T-helper 22 cell (primary cell): ENCODE measurements at places on chromosomes 11 and 22.

DNA sequence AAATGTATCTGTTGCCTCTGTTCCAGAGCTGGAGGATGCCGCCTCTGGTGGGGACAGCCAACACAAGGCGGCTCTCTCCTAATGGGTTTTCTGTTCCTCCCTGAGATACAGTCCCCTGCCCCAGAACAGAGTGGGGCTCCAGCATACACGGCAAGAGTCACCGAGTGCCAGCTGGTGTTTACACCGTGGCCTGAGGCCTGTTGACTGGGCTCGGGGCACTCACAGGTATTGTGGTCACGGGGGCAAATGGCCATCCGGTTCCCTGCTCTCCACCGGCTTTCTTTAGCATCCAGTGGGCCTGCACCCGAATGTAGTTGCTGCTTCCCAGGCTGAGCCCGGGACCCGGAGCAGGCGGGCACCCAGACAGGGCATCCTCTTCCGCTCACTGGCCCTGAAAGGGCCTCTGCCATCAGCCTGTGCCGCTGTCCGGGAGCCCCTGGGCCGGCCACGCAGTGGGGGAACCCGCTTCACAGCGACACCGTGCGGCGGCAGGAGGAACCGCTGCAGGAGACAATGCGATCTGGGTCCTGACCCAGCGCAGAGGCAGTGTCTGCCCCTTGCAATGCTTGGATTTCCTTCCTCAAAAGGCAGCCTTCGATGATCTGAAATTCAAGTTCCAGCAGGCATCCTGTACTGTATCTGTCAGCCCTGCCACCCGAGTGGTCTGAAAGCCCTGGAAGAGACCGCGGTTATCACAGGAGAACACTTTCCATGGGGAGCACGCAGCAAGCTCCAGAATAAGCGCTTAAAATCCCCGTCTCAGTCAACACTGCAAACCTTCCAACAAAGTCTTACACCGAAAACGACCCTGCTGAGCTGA, 859 bp upstream of the KRTAP5-5 start:
- DNase-seq = peak; percentile 18

- no peak for DNase-seq
These were observed 559 bp downstream of the ELFN2 start for GRCh38 chr22:37426706-37427134.

DNA sequence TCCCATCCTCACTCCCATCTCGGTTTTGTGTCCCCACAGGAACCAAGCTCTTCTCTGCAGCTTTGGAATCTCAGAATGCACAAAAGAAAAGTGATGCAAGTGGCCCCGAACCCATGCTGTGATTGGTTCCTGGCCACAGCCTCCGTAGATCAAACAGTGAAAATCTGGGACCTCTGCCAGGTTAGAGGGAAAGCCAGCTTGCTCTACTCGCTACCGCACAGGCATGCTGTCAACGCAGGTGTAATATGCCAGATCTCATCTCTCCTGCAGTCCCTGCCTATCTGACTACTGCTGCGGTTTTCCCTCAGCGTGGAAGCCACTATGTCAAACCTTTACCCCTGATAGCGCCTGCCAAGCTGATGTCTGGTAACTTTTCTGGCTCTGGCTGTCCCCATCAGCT, 200.5 kb upstream of the LRRC4C start:
- DNase-seq = no peak

DNA sequence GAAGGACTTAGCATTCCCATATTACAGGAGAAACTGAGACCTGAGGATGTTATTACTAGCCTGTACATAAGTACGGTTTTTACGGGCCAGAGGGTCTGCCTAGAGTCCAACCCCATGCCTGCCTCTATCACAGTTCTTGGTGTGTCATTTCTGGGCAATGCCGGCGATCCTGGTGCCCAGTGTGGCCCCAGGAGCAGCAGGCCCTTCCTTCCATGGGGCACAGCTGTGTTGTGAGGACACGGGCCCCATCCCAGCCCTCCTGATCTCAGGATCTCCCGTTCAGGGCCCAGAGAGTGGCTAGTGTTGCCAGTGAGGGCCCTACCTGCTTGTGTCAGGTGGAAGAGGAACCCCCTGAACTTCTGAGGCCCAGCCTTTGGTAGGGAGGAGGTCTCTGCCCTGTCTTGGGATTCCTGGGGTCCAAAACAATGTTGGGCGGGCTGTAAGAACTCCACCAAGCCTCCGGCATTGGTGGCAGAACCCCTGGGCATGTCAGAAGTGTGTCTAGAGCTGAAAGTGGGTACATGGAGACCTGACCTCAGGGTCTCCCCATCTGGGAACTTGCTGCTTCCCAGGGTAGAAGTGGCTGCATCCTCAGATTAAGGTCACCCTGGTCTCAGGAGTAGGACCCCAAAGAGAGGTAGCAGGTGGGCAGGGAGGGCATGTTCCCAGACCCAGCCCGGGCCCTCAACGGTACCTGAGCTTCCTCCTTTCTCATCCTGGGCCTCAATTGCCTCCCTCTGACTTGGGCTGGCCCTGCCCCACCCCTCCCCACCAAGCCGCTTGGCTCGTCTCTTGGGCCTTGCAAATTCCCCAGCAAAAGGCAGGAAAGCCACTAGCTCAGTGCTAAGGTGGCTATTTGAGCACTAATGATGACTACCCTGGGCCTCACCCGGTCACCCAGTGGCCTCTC, 74.6 kb upstream of the KCNQ1OT1 start:
- no peak for DNase-seq

DNA sequence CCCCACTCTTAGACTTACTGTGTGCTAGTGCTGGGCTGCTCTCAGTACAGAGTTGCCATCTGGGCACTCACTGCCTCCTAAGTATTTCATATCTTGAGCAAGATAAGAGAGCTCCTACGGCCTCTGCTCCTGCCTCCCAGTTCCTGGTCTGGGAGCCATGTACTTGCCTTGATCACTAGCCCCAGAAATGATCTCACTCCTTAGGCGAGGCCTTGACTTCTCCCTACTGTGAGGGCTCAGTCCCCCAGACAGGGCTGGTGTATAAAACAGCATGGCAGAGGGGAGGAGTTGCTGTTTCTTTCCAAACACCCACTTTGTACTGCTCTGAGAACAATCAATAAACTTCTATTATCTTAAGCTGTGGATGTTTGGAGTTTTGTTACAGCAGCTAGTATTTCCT, 47.4 kb upstream of the TP53I11 start:
- DNase-seq = no peak
